ENCODE measurements at places on chromosomes 6 and 20.

GRCh38 chr6:133528566-133528965 is 287.4 kb downstream of the EYA4 start:
- DNase-seq, result no peak

GRCh38 chr6:122322824-122323223 is 76.6 kb upstream of the HSF2 start:
- DNase-seq, result no peak

DNA sequence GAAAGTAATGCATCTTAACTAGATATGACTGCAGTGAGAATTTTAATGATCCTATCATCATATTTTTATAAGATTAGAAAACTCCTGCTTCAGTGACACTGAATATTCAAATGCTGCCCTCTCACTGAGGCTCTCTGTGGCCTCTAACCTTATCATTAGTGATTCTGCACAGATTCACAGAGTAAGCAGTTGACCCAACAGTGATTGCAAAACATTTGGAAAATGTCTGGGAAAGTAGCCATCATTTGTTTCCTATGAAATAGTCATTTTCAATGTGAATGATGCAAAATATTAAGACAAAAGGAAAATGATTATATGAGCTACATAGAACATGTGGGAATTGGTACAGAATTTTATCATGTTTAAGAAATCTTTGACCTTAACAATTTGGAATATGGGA is 210.3 kb downstream of the TBX18 start:
- DNase-seq, result no peak

DNA sequence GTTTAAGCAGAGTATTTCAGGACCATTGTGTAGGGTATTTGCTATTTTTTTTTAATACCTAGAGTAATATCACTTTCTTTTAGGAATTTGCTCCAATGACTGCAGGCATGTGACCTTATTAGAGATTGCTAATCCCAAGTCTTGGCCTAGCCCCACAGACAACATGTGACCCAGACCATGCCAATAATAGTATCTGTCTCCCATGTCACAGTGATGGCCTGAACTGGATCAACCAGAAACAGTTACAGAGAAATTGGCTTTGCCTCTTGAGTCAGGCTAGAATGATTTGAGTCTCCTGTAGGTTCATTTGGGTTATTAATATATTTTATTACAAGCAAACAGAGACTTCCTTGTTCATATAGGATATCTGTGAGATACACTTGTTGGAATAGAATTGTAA is 116.8 kb downstream of the DNAH8 start:
- DNase-seq, result no peak

All from stimulated activated CD4-positive, alpha-beta T cell treated with anti-CD3 and anti-CD28 coated beads, Interleukin-4, amount 100 ng/mL, for 4 hours (primary cell).